ENCODE measurements at places on chromosomes 7 and 10.

- DNase-seq = no peak
Observed at GRCh38 chr7:23477157-23477499, 6.8 kb upstream of the IGF2BP3 start.

DNA sequence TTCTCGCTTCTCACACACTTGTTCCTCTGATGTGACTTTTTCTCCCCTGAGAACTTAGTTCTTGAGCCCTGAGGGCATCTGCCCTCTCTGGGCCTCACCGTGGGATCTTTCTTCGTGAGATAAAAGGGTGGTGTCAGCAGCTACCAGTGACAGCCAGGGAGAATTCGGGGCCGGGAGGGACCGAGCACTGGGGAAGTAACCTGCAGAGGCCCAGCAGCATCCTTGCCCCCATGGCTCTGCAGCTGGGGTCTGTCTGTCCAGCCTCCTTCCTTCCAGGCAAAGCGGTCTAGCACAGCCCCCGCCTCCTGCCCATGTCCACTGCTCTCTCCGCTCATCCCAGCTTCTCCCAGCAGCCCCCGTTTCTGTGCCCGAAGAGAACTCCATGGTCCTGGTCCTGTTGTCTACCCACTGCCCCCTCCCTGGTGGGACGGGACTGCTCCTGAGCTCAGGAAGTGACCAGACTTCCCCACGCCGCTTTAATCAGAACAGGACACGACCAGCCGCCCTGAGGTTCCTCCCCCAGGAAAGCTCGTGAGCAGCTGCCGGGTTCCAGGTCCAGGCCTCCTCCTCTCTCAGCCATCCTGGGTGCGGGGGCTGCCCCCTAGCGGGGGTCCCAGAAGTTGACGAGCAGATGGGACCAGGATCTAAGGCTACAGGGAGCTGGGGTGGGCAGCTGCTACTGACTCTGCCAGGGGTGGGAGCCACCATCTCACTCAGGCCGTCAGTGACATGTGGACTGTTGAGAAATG lies 187.5 kb downstream of the WDR37 start:
- DNase-seq = no peak

DNA sequence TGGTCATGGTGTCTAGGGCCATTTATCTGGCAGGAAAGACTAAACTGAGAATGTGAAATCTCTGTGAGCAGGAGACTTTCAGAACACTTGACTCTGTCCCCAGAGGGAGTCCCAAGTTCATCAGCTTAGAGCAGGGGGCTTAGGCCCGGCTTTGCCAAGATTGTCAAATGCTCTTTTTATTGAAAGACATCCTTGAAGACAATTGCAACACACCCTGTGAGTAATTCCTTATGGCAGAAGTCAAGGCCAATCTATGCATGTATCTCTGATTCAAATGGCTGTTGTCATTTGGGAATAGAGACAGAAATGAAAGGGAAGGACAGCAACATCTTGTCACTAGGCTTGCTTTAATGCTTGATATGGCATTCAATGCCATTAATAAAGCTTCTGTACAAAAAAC lies 33.7 kb downstream of the BAMBI start:
- DNase-seq = peak; percentile 37

DNA sequence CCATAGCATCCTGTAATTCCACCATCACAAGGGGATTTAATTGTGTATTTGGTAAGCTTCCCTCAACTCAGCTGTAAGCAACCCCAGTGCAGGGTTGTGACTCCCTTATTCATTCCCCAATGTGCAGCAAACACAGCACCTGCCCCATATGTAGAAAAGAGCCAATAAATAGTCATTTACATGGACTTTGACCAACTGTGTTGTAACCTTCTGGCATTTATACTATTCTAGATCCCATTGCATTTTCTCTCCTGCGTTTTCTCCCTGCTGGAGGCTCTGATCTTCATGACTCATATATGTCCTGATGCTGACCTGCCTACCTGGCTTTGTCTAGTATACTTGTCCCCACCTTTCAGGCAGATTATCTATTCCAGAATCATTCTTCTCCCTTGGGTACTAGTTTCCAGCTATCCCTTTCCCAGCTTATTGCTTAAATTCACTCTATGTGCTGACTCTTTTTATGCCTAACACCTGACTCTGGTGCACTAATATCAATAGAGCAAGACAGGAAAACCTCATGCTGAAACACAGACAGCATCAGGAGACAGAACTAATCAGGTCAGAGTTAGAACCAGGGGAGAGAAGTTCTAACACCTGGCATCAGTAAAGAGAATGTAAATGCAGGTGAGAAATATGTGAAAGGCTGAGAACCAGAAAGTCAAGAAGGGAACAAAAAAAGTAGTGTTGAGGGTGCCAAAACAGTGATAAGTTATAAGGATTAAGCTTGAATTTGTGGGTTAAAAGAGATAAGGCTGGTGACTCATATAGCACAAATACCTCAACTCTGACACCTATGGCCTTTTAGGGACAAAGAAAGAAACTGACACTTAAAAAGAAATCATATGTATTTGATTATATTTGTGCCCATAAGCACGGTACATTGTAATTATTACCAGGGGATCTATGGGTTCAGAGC lies 402.7 kb downstream of the IPMK start:
- no peak for DNase-seq

DNA sequence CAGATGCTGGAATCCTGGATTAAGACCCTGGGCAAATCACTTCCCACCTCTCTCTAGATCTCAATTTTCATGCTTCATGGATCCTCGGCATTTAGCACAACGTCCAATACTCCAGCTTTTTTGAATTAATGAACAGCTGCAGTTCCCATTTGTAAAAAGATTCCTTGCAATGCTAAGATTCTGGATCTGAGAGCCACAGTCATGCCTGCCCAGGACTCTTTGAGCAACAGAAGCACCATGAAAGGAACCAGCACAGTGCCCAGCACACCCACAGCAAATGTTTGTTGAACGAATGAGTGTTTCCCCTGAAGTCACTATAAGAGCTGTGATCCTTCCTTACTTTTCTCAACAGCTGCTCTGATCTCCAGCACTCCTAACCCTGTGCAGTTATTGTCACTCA lies 20.8 kb upstream of the DDIT4 start:
- no peak for DNase-seq

All from A673 (cell line).